ENCODE measurements at places on chromosomes 6 and 20.

DNA sequence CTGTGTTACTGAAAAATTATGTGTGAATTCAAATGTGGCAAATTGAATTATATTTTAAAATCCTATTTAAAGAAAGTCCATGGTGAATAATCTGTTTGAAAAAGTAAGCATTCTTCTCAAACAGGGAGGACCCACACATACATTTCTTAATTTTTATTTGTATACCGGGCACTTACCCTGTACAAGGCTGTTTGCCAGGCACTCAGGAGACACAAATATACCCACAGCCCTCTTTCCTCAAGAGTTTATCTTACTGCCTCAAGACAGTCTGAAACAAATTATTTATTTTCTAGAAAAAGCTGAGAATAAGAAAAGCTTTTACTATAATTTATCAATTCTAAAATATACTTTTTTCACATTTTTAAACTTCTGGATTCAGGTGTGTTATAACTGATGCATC, 114.4 kb downstream of the TASP1 start:
- H3K4me3 ChIP-seq = no peak overlapping the region
- no peaks in the 10 kb centered on the region for H3K36me3 ChIP-seq
- H3K4me1 ChIP-seq = no peaks in the 10 kb centered on the region
- H3K27ac ChIP-seq = no peak overlapping the region

DNA sequence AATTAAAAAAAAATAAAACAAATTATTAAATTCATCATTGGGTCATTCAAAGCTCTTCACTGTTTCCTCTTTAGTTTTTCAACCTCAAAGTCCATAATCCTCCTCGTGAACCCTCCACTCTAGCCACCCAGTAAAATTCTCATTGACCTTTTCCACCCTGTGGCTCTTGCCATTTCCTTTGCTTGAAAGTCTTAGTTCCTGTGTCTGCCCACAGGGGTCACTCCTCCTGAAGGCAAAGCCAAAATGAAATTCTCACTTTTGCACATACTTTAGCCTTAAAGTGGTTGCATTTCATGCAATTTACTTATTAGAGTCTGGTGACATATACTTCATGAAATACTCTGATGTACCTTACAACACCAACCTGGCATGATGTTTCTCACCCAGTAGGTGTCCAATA, 263.7 kb downstream of the BMP2 start:
- H3K4me3 ChIP-seq = no peak overlapping the region
- peaks cover 4% of the 10 kb centered on the region for H3K27me3 ChIP-seq
- no peak overlapping the region for H3K27ac ChIP-seq
- no peak for DNase-seq
- no peaks in the 10 kb centered on the region for H3K4me1 ChIP-seq

GRCh38 chr20:58136149-58136484, 92.3 kb downstream of the ANKRD60 start:
- H3K36me3 ChIP-seq = no peaks in the 10 kb centered on the region
- no peak overlapping the region for H3K4me3 ChIP-seq
- H3K4me1 ChIP-seq = no peaks in the 10 kb centered on the region
- no peak for DNase-seq

DNA sequence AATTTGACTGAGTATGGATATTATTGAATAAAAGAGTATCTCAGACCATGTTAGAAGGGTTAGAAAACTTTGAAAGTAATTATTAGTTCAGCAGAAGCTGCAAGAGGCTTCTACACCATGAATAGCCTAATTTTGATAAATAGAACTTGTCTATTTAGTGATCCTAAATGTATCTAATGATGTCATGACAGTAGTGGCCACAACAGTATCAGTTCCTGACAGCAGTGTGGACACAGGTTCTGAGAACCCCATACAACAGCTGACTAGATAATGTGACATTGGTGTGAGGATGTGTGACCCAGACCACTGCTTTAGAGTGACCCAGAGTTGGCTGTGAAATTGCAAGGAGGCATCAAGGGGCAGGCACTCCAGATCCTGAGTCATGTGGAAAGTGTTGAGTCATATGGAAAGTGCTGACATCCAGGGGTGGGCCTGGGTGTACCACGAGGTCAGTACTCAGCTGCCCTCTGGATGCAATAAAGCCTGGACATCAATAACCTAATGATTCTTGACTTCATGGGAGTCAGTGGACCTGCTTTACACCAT, 754.7 kb downstream of the DHX35 start:
- H3K36me3 ChIP-seq = no peaks in the 10 kb centered on the region
- H3K4me3 ChIP-seq = no peak overlapping the region
- H3K4me1 ChIP-seq = no peaks in the 10 kb centered on the region
- no peak for DNase-seq
- no peaks in the 10 kb centered on the region for H3K27me3 ChIP-seq

- no peaks in the 10 kb centered on the region for H3K36me3 ChIP-seq
- no peak for DNase-seq
- no peak overlapping the region for H3K27ac ChIP-seq
- no peaks in the 10 kb centered on the region for H3K4me1 ChIP-seq
Observed at GRCh38 chr20:14214046-14214445, 123.4 kb downstream of the FLRT3 start.
